ENCODE measurements at places on chromosomes 2 and 18.

- no peak for DNase-seq
These were observed 11.4 kb downstream of the MROH2A start for GRCh38 chr2:233789554-233789953.

DNA sequence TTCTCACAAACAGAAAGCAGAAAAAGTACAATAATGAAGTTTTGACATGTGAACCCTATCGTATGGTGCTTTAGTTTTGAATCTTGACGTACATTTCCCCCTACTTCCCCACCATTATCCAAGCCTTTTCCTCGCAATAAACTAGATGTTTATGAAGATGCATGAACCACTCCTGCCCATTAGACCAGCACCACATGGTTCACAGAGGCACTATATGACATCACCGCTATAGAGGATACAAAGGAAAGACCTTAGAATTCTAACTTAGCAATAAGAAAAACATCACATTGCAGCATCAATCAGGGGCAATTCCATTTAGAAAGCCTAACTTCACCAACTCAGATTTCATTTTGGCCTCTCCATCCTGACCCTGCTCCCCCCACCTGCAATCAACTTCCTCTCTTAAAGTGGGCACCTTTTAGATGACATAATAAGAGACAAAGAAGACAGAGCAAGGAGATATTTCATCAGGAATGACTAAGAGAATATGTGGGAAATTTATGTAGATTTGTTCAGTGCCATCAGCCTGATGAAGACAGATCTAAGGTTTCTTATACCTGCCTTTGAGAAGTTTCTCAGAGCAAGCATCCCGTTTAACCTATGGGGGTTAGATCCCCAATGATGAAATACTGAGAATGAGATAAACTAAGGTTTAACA lies 124.9 kb downstream of the PIGN start:
- DNase-seq = peak; percentile 15

DNA sequence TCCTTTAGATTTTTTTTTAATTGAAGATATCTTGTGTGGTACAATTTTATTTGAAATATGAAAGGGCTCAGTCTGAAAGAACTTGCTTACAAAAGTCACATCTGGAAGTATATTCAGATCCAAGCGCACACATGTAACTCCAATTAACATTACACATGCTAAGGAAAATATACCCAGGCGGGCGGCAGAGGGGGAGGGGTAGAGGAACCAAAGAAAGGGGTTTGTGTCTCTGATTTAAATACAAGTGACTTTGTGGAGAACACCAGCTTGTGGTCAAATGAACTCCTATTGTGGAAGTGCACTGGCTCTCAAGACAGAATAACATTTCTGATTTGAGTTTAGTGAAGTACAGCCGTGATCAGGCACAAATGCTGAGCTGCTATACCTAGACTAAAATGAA lies 280.2 kb upstream of the SOX11 start:
- DNase-seq = no peak

- no peak for DNase-seq
These were observed 428.7 kb upstream of the ACVR2A start for GRCh38 chr2:147416099-147416498.

DNA sequence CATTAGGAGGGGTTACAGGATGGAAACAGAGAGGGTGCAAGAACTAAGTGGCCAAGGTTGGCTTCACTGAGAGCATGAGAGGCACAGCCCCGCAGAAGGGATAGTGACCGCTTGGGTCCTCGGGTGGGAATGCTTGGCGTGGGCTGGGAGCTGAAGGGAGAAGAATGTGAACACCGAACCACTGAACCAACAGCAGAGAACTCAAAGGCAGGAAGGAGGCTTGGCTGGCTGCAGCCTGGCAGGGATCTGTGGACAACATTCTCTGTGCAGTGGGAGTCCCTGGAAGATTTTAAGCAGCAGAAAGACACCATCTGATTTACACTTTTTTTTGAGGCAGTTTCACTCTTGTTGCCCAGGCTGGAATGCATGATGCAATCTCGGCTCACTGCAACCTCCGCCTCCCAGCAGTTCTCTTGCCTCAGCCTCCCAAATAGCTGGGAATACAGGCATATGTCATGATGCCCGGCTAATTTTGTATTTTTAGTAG lies 33.9 kb downstream of the SOWAHC start:
- peak; percentile 58 for DNase-seq

- DNase-seq = no peak
These were observed 48.8 kb upstream of the LCLAT1 start for GRCh38 chr2:30398084-30398873.

- DNase-seq = no peak
These were observed 38.7 kb upstream of the CTDP1 start for GRCh38 chr18:79640875-79641274.
